ENCODE measurements at places on chromosomes 12 and 14. TPM values are rescaled to one million over a fixed set of nuclear protein-coding genes. Genes with fewer than 3 reads are reported as not detected.

GRCh38 chr12:105166736-105167135, 59.2 kb downstream of the WASHC4 start:
- DNase-seq: no peak

GRCh38 chr12:13937735-13938134, 43.7 kb downstream of the GRIN2B start:
- DNase-seq: no peak

GRCh38 chr12:58424735-58425392, 483.5 kb downstream of the ATP23 start:
- no peak for DNase-seq

DNA sequence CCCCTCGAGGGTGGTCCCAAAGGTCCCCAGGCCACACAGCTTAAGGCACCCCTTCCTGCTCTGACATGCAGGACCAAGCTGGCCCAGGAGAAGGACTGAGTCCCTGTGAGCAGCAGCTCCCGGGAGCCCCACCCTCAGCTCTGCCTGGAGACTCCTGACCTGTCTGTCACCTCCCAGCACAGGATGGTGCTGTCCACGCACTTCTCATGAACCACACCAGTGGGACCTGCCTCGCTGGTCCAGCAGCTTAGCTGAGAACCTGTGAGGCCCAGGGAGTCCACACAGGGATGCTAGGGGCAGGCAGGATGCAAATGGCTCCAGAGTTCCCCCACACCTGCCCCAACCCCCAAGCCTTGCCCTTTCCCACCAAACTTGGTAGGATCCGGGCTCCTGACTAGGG, 27.7 kb downstream of the CCDC85C start:
- DNase-seq: peak; percentile 87

DNA sequence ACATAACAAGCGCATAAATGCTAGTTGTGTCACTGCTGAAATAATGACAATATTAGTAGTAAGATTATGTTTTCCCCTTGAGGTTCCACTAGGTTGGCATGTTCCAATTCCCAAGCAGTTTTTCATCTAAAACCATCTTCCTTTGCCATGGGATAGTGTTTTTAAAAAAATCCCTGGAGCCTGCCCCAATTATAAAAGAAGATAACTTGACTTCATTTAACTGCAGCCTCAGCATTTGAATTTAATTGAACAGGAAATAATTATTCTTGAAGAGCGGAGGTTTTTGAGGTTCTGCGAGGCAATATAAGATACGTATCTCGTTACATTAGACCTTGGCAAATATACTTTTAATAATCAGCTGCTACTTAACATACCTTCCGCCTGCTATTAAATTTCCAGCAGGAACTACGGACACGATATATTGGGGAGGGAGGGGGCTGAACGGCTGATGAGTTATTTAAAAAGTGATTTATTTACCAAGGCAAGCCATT, 65.2 kb upstream of the HSPB8 start:
- no peak for DNase-seq

- no peak for DNase-seq
Observed at GRCh38 chr12:60337839-60338549, 742.2 kb downstream of the SLC16A7 start.

- DNase-seq: no peak
Observed at GRCh38 chr12:30631740-30632139, 63.9 kb downstream of the IPO8 start.

GRCh38 chr12:2641761-2642160, 153.0 kb upstream of the FKBP4 start:
- DNase-seq: no peak

DNA sequence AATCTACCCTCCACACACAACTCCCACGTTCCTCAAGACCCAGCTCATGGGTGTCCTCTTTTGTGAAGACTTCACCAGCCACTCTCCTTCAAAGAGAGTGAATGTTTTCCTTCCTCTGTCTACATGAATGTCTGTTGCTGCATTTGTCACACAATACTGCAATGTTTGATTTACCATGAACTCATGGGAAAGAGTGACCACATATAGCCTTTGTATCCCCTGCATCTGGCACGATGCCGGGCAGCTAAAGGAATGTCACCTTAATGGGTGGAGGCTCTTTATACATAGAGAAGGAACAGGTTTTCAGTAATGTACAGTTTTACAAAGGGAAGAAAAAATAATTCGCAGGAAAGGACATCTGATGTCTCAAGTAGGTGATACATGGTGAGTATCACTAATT, 12.1 kb upstream of the BCDIN3D start:
- no peak for DNase-seq

DNA sequence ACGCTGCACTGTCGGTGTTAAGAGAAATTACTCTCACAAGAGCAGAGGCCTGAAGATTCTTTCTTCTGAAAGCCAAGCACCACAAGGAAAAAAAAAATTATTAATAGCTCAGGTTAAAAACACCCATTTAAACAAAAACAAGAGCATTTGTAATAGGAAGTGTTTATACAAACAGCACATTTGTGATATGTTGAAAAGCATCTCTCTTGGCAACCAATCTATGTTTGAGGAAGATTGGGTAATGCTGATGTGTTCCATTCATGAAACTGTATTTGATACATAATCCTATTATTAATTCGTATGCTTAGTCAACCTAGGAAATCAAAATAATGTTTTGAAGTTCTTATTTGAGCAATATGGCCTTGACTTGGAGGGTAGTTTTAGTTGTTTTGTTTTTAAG, 36.5 kb downstream of the SSPN start:
- no peak for DNase-seq

- DNase-seq: peak; percentile 10
Observed at GRCh38 chr14:91290986-91291385, 46.5 kb upstream of the GPR68 start.

DNA sequence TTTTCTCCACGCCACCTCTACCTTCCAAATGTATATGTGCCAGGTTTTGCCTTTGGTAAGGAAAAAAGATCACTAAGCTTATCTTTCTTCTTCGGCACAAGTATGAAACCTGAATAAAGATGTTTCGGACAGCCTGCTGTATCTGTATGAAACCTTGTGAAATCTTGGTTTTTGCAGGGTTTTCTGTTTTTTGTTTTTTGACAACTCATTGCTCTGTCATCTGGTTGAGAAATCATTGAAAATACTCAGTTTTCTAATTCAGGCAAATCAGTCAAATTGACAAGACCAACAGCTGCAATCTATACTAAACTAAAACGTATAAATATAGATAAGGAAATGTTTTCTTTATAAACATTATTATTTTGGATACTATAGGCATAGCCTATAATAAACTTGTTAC, 63.1 kb upstream of the FGD4 start:
- no peak for DNase-seq

DNA sequence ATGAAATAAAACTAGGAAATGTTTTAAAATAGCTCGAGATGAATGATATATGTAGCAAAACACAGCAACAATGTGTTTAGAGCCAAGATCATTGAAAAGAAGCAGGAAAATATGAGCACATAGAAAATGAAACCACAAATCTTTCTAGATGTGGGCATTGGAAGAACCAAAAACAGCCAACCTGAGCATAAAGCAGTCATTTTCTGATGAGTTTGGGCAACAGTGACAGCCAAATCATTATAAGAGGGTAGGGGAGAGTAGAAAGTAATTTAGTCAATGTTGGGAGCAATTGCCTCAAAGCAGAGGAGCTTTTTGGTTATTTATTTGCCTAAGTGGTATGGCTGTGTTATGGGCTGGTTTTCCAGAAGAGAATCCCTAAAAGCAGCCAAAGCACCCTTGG, 8.8 kb upstream of the BICDL1 start:
- DNase-seq: no peak

DNA sequence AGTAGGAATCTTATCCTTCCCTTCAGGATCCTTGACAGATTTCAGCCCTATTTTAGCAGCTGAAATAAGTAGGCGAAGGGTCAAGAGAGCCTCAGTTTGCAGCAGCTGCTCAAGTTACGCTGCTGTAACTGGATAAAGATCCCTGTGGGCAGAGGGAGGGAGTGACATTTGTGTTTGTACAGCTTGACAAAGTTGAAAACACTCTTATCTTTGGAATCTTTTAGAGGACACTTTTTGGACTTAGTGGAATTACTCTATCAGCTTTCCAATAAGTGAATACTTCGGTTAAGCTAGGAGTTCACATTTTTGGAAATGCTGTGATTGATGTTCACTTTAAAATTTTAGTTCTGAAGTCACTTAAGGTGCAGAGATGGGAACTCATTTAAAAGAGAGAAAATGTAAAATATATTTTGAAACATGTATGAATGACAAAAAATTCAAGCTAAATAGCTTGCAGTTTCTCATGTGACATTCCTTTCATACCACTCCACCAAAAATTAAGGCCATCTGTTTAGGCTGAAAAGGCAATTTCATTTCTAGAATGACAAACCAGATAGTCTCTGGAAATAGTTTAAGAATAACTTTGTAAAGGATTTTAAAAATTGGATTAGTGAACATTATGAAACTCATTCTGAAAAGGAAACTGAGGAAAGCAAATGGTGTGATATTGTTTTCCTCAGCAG, 55.2 kb downstream of the SLC38A4 start:
- DNase-seq: peak; percentile 27

GRCh38 chr14:78666336-78667056, 496.3 kb downstream of the NRXN3 start:
- no peak for DNase-seq

GRCh38 chr12:64635356-64635998, 25.2 kb downstream of the RASSF3 start:
- DNase-seq: no peak

- DNase-seq: no peak
Observed at GRCh38 chr12:101933866-101934514, 56.6 kb downstream of the DRAM1 start.

- no peak for DNase-seq
Observed at GRCh38 chr12:125491553-125491952, 426.3 kb downstream of the AACS start.

DNA sequence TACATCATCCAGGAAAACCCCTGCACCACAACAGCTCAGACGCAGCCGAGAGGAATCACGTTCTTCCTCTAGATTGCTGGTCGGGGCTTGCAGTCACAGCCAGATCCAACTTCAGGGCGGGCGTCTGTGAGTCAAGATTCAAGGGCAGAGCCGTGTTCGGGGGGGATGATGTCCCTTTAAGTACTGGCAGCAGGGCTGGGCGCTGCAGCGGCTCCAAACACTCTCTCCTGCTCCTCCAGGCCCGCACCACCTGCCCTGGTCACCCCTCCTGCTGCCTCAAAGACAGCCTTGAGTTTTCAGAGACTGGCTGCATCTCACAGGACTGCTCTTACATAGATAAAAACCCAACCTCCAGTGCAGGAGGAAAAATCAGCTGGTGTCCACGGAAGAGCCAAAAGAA, 68.3 kb downstream of the KDM2B start:
- no peak for DNase-seq

DNA sequence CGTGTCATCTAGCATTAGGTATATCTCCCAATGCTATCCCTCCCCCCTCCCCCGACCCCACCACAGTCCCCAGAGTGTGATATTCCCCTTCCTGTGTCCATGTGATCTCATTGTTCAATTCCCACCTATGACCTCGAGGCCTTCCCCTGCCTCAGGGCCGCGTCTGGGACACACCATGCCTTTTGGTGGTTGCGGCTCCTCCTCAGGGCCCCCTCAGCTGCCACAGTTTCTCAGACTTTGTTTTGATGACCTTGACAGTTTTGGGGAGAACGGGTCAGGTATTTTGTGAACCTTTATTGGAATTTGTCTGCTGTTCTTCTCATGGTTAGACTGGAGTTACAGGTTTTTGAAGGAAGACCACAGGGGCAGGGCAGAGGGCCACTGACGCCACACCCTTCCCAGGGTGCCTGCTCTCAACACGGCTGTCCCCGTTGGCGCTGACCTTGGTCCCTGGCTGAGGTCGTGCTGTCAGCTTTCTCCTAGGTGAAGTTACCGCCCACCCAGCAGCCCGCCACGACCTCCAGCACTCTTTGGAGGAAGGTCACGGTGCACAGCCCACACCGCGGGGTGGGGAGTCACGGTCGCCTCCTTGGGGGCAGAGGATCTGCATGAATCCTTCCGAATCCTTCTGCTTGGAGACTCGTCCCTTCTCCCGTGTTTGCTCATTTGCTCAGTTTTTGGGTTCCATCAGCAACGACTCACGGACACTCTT, 130.5 kb downstream of the KIF26A start:
- DNase-seq: no peak

DNA sequence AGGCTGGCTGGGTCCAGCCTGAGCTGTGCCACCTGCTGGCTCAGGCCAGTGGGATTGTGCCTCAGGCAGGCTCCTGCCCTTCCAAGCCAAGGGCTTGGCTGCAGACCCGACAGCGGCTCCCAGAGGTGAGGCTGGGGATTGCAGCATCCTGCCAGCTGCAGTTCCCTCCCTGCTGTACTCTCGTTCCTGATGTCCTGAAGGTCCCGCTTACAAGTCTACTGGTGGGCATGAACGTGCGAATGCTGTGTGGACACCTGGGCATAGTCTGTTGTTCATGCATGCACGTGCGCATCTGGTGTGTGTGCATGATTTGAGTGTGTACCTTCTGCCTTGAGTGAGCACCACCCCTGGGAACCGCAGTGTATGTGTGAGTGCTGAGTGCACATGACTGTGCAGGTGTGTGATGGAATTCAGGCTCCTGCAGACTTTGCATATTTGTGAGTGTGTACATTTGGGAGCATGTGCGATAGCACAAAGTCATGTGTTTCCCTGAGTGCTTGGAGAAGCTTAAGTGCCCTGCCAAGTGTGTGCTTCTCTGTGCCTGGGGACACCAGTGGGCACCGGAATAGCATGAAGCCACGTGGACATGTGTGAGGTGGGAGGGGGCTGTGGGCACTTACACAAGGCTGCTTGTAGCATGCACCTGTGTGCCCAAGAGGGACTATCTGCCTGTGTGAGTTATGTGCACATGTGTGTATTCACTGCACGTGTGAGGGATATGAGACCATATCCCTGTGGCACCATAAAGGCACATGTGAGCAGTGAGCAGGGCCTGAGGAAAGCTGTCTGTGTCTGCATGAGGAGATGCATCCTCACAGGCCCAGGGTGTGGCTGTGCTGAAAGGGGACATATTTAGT, 19.3 kb upstream of the KRT7 start:
- peak; percentile 94 for DNase-seq

- DNase-seq: peak; percentile 87
Observed at GRCh38 chr14:37595809-37596621, 586 bp downstream of the TTC6 start.

Gene BCL2L14
- total RNA-seq: not detected

Gene FOXM1
- 3.3 TPM for total RNA-seq

Gene IFI27
- 87.8 TPM for total RNA-seq

Gene KCNJ8
- 9.1 TPM for total RNA-seq

Gene CDH24
- 3.3 TPM for total RNA-seq

Gene KRT72
- total RNA-seq: not detected

Gene BDKRB1
- total RNA-seq: 0.72 TPM

Gene IFT81
- total RNA-seq: 18.5 TPM

Gene METAP2
- total RNA-seq: 91.6 TPM

Gene L2HGDH
- 3.6 TPM for total RNA-seq
